ENCODE measurements at places on chromosomes 7 and 10.

DNA sequence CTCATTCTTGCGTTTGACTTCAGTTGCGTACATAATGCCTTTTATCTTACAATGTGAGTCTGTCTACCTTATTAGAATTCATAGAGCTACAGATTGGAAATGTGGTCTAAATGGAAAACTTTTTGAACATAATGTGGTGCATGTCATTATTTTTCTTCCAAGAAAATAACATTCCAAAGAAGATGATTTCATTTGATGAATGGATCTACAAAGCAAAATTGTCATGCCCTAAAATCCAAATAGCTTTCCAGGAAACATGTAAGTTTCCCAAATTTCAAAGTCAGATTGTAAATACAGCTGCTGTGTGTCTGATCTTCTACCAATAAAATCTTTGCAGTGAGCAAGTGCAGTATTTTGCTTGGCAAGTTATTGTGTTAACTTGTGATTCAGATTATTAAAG lies 101.8 kb upstream of the FZD8 start:
- no peak for DNase-seq

- DNase-seq = no peak
Measured at GRCh38 chr10:16905320-16905719, 88.1 kb upstream of the RSU1 start.

- no peak for DNase-seq
Measured at GRCh38 chr7:46015107-46015868, 94.2 kb upstream of the IGFBP3 start.

DNA sequence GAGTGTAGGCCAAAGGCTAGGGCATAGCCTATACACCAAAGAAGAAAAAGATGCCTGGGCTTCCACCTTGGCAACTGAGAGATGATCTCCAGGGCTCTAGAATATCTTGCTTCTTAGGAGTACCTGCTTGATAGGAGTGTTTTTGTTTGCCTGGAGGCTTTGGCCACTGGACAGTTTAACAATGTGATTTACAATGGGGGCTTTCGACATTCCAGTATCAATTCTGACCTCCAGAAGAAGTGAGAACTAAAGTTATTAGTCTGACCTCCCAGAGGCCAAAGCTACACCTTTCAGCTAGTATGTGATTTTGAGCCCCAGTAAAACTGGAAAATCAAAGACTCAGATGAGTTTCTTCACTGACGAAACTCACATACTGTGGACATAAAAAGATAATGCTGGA lies 96.1 kb downstream of the JMJD1C start:
- DNase-seq = no peak

DNA sequence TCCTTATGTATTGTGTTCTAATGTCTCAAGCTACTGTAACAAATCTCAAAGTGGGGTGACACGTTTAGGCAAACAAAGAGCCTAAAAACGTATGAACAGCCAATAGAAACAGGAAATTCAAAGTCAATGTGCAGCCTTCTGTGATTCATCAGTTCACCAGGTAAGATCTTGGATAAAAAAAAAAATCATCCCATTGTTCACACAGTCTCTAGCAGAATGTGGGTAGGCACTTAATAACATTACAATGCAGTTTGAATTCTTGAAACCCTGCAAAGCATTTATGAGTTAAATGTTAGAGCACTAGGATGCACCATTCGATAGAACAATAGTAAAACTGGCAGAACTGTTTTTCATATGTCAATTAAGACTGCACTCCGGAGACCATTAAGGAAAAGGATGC lies 88.2 kb upstream of the HDAC9 start:
- no peak for DNase-seq

DNA sequence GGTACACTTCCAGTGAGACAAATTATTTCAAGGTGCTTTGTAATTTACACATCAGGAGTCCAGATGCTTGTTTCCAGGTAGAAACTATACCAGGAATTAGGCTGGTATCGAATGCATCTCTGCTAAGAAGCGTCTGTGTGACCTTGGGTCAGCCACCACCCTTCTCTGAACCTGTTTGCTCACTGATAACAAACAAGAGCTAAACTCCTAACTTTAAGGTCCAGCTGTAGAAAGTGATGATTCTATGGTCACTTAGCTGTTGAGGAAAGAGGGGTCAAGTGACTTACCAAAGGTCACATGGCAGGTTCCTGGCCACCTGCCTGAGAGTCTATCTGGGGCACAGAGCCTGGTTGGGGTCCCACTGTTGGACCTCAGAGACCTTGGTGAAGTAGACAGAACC lies 95.4 kb downstream of the HIF1AN start:
- DNase-seq = no peak

DNA sequence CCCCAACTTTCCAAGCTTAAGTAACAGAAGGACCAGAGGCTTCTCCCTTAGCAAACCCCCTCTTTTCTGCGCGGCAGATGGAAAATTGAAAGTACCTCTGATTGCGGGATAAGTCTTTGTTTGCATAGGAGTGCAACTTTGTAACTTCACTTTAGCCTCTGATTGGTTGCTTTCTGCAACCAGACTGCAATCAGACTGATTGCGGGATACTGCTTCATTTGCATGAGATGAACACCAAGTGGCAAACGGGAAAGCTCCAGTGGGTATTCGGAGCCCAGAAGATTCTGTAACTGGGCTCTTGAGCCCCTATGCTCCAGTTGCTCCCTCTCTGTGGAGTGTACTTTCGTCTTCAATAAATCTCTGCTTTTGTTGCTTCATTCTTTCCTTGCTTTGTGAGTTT lies 260.6 kb downstream of the BAMBI start:
- DNase-seq = no peak

- no peak for DNase-seq
Measured at GRCh38 chr7:40303996-40304395, 169.2 kb downstream of the SUGCT start.

- DNase-seq = no peak
Measured at GRCh38 chr10:79007421-79008319, 61.1 kb upstream of the ZMIZ1 start.

DNA sequence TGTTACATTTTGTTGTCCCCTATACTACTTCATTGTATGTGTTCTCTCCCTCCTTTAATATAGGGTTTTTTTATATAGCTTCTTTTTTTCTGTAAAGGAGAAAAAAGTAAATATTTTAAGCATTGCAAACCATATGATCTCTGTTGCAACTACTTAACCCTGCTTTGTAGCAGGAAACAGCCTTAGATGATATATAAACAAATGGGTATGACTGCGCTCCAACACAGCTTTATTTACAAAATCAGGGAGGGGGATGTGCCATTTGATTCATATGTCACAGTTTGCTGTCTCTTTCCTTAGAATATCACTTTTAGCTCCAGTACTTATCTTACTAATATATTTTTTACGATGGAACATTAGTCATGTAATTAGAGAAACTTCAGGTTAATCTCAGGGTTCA lies 155.2 kb upstream of the GNAI1 start:
- no peak for DNase-seq

DNA sequence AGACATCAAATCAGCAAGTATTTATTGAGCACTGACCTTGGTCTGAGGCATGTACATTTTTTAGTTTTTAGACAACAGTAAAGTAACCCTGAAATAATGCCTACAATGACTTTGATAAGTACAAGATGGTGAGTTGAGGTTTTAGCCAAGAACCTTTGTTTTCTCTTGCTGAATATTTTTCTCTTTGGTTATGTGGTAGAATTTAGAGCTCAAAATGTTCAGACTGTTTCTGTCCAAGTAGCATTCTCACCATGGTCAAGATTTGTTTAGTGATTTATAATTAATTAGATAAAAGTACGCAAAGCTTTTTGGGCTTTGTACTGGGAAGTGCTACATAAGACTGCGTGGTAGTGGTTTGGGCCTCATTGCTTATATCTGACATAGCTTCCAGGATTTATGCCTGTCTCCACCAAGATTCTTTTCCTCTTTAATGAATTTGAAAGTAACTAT lies 102.4 kb downstream of the KAT6B start:
- DNase-seq = no peak

DNA sequence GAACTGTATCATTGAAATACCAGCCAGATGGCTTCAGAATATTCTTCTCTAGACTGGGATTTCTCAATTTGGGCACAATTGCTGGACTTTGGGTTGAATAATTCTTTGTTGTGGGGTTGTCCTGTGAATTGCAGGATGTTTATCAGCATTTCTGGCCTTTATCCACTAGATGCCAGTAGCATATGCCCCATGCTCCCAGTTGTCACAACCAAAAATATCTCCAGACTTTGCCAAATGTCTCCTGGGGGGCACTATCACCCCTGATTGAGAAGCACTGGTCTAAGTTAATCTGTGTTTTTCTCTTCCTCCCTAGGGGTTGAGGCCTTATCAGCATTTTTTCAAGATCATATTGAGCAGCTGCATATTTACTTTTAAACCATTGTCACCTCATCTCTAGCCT lies 204.9 kb upstream of the SP8 start:
- DNase-seq = no peak

- no peak for DNase-seq
Measured at GRCh38 chr10:109889867-109890266, 33.4 kb downstream of the XPNPEP1 start.

- no peak for DNase-seq
Measured at GRCh38 chr10:62424026-62424425, 49.9 kb downstream of the ZNF365 start.

GRCh38 chr10:64484811-64485330 lies 963.7 kb downstream of the REEP3 start:
- no peak for DNase-seq

DNA sequence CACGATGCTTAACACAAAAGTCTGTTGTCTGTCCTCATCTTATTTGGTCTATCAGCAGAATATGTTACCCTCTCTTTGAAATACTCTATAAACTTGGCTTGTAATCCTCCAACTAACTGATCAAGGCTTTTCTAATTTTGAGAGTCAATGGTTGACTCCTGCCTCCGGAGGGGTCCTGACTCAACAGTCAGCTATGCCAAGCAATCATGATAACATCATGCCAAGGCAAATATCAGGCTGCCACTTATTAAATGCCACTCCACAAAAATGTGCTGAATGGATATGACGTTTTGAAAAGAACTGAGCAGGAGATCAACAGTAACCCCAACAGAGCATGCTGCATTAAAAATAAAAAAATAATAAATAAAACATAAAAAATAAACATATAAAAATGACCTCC lies 116.1 kb downstream of the PARD3 start:
- no peak for DNase-seq

- DNase-seq = no peak
Measured at GRCh38 chr7:1564603-1565022, 5.2 kb downstream of the PSMG3 start.

GRCh38 chr10:120365872-120366271 lies 91.2 kb upstream of the PLPP4 start:
- DNase-seq = no peak

GRCh38 chr10:112838784-112839481 lies 111.1 kb upstream of the TCF7L2 start:
- DNase-seq = no peak

- peak; percentile 28 for DNase-seq
Measured at GRCh38 chr10:100896876-100897461, 15.8 kb upstream of the SLF2 start.

DNA sequence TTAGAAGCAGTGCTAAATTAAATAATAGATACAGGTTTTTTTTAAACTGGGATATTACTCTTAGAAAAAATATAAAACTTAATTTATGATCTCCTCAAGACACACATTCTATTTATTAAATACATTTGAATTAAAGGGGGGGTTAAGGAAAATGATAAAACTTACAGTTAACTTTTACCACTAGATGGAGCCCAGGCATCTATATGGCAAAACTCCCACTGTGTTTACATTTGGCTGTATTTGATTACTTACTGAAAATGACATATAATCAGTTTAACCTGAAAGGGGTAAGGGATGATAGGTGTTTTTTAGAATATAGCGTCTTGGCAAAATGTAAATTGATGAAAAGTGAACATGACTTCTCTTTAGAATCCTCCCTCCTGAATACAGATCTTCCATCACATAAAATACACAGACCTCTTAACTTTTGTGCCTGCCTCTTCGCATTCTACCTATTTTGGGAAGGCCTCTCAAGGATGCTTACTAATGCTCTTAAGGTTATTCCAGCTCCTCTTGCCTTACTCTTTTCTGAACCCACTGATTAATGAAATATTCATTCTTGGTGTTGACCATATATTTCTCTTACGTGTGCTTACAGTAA lies 235.7 kb downstream of the AGMO start:
- no peak for DNase-seq

- DNase-seq = no peak
Measured at GRCh38 chr10:6135039-6135438, 46.2 kb downstream of the RBM17 start.

- no peak for DNase-seq
Measured at GRCh38 chr10:120432209-120432608, 24.8 kb upstream of the PLPP4 start.

- DNase-seq = peak; percentile 60
Measured at GRCh38 chr7:1459920-1460820, 900 bp upstream of the MICALL2 start.

DNA sequence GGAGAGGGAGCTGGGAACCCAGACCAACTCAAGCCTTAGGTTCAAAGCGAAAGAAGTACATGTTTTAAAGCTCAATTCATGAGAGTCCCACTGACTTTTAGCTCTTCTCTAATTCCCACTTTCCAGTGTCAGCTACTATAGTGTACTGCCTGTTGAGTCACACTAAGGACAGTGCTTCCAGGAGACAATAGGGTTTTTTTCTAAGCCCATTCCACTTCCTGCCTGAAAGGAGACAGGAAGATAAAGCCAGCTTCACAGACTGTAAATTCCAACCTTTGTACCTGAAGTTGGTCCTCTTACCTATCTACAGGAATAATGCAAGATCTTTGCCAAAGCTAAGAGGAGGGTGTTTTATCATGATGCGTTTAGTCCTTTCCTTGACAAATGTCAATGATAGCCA lies 4.4 kb downstream of the MSRB2 start:
- DNase-seq = no peak

GRCh38 chr7:26499315-26499897 lies 207.7 kb downstream of the SNX10 start:
- no peak for DNase-seq

DNA sequence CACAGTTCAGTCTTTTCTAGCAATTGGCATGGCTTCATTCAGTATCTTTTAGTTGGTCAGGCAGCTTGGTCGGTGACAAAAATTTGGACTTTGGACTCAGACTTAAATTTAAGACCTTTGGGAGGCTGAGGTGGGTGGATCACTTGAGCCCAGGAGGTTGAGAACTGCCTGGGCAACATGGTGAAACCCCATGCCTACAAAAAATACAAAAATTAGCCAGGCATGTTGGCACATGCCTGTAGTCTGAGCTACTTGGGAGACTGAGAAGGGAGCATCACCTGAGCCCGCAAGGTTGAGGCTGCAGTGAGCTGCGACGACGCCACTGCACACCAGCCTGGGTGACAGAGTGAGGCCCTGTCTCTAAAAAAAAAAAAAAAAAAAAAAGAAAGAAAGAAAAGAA lies 19.5 kb upstream of the ITPRID1 start:
- no peak for DNase-seq

- peak; percentile 39 for DNase-seq
Measured at GRCh38 chr10:44424957-44425356, 40.1 kb upstream of the CXCL12 start.

- no peak for DNase-seq
Measured at GRCh38 chr10:75764974-75765788, 333.8 kb downstream of the LRMDA start.

- DNase-seq = no peak
Measured at GRCh38 chr7:15094989-15095388, 192.4 kb upstream of the DGKB start.

- DNase-seq = peak; percentile 85
Measured at GRCh38 chr7:130921391-130922180, 187.6 kb upstream of the KLF14 start.
